ENCODE measurements at places on chromosomes 12 and 14.

GRCh38 chr12:94434171-94434570 is 25.5 kb downstream of the CEP83 start:
- no peak for DNase-seq

GRCh38 chr12:109847142-109847735 is 14.0 kb upstream of the TRPV4 start:
- DNase-seq = no peak

DNA sequence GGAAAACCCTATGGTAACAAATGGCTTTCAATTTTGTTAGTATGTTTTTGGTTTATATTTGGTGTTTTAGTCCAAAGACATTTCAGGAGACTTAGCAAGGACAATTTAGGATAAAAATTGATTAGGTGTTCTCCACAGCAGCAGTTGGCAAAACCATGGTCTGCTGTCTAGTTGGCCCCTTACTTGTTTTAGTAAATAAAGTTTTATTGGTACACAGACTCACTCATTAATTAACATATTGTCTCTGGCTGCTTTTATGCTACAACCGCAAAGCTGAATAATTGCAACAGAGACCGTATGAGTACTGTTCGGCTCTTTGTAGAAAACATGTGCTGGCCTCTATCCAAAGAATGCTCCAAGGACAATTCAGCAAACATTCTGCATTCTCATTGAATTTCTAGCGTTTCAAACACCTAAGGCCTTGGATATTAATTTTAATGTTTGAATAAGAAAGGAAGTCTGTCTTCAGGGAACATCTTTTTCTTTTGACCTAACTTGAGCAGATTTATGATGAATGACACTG is 77.7 kb downstream of the CCDC92 start:
- no peak for DNase-seq

DNA sequence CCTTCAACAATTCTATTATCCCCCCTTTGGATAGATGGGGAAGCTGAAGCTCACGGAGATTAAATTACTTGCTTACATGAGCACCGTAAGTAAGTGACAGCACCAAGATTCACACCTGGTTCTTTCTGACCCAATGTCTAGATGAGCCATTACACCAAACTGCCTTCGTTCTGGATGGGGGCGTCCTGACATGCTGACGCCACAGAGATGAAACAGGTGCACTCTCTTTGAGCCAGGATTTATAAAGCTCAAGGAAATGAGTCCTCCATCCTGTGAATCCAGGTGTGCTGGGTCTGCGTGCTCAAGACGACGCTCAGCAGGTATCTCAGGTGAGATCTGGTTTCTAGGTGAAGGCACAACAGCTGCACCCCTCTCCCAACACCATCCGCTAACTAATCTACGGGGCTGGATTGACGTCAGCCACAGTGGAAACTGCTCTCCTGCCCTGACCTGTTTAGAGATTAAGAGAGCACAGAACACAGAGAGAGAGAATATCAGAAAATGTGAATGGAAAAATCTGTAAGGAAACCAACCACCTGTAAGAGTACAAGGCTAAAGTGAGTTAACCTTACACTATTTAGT is 61.6 kb downstream of the KSR2 start:
- no peak for DNase-seq

GRCh38 chr12:87311206-87311605 is 718.0 kb downstream of the C12orf50 start:
- no peak for DNase-seq

DNA sequence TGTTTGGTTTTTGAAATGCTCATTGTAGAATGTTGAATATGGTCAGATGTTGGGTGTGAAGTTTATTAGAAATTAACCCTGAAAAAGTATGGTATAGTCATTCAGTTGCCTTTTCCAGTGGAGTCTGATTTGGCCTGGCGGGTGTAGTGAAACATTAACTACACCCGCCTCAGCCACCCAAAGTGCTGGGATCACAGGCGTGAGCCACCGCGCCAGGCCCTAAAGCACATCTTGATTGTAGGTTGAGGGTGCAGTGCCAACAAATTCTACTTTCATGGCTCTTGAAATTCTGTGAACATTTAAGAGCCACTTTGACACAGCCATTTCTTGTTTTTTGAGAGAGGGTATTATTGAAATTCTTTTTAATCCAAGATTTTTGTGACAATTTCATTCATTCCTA is 624.9 kb downstream of the DIO2 start:
- no peak for DNase-seq

DNA sequence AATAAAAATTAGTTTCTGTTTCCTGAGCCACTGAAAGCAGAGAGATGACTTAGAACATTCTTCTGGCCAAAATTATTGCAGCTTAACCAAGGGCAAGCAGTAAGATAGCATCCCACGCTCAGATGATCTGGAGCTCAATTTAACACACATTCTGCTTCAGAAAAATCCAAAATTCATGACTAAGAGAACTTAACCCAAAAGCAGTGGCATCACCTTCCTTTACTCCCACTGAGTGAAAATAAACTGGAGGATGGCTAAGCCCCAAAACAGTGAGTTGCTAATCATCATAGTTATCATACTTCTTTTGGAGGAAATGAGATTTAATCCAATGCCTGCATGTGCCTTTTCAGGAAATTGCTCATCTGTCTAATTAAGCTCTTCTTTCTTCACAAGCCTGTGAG is 195.4 kb downstream of the DUSP6 start:
- DNase-seq = no peak

DNA sequence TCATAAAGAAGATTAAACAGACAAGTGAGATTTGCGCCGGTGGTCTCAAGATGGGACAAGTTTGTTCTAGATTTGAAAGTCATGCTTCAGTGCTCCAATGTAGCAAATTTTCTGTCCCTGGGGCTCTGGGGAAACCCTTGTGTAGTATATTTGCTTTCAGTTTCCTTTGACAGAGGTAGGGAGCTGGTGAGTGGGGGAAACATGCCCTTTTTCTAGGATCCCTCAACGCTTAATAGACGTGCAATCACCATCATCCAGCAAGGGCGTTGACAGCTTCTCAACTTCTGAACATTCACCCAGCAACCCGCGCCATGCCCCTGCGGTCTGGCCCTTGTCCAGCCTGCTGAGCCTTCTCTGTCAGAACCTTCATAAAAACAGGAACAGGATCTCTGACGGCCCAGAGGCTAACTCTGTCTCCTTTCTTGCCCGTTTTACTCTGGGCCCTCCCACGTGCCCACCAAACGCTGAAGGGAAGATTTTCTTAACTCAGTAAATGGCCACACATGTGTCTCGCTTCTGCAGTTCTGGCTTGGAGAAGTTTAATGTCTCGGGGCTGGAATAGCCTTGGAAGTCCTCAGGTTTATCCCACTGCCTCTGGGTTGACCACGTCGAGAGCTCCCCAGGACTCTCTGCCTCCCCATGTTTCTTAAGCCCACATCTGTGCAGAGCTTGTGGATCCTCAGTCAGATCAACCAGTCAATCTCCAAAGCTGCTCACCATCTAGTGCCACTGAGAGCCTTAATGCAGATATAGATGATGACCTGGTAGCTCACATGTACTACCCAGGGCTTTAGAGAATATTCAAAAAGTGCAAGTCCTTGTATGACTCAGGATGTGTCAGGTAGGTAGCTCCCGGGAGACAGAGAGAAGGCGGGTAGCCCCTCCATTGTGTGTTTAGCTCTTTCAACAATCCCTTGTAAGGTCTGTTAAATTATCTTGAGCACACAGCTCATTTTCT is 58.1 kb upstream of the CCND2 start:
- peak; percentile 96 for DNase-seq

GRCh38 chr12:2097617-2098016 is 44.8 kb downstream of the CACNA1C start:
- DNase-seq = no peak

GRCh38 chr14:71214241-71214640 is 307.0 kb downstream of the PCNX1 start:
- DNase-seq = no peak

- DNase-seq = no peak
These were observed 68.0 kb downstream of the PTPRR start for GRCh38 chr12:70852416-70853150.

- DNase-seq = no peak
These were observed 303 bp downstream of the PUS7L start for GRCh38 chr12:43758247-43758727.

- DNase-seq = no peak
These were observed 16.5 kb downstream of the CCER1 start for GRCh38 chr12:90938451-90938850.

DNA sequence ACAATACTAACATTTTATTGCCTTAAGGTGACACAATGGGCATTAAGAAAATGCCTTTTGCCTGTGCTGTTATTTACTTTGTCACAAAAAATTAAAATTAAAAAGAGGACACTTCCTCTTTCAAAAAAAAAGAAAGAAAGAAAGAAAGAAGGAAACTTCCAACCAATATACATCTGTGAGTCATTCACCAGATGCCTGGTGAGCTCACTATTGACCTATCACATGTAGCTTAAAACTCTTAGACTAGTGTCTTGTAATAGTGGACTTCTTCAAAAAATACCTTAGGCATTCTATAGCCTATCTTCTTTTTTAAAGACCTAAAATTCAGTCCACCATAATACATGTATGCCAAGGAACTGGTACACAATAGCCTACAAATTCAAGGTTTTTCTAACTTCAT is 4.9 kb upstream of the SOX5 start:
- DNase-seq = no peak

GRCh38 chr12:5348491-5348890 is 83.4 kb upstream of the NTF3 start:
- no peak for DNase-seq

- peak; percentile 60 for DNase-seq
These were observed at the start of gene HDAC7 for GRCh38 chr12:47819896-47820630. Gene HDAC7, minus strand, starts transcription at chr12:47819903. Its CDS starts 118 bp downstream, at chr12:47819785.

GRCh38 chr12:2244013-2244861 is 191.4 kb downstream of the CACNA1C start:
- DNase-seq = no peak

DNA sequence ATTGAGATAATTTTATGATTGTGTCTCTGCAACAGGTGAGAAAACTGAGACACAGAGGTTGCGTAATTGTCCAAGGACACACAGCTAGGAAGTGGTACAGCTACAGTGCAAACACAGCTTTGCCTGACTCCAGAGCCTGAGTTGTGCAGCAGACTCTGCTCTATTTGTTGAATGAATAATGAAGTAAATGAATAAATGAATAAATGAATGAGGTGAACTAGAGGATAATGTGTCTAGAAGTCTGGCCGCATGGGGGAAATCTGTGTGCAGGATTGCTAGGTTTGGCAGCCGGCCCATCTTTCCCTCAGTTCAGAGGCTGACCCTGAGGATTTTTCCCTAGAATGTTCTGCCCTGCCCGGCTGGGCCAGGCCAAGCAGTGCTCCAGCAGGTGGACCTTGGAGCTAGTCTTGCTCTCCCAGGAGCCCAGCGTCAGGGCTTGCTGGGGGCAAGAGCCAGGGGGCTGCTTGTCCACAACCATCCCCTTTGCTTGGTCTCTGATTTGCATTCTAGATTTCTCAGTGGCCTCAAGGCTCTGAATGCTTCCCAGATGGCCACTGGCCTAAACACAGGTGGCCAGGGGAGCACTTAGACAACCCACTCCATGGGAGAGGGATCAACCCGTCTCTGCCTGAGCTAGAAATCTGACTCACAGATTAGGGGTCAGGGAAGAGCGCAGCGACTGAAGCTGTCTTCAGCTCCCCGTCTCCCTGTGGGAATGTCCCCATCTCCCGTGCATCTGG is 225.2 kb downstream of the C12orf75 start:
- no peak for DNase-seq

DNA sequence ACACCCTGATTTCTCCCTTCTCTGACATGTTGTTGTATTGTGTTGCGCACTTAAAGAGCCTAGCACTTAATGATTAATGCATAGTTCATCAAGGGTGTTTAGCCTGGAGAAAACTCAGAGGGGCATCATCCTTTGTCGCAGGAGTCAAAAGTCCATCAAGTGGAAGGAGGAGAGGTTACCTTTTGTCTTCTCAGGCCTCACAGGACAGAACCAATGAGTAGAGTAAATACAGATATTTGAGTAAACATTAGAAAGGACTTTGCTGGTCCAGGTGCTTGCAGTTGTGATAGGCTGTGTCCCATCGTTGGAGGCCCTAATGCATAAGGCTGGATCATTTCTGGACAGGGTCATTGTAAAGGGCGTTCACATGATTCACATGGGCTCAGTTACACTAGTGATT is 430.9 kb downstream of the PCNX1 start:
- no peak for DNase-seq

DNA sequence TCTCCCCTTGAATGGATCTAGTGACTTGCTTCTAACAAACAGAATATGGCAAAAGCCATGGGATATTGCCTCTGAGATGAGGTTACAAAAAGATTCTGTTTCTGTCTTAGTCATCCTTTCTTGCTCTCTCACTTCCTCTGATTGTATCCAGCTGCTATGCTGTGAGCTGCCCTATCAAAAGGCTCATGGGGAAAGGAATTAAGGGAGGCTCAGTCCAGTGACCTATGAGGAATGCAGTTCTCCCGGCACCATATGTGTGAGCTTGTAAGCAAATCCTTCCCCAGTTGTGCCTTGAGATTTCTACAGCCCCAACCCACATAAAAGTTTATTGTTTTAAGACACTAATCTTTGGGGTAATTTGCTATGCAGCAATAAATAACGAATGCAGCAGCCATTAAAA is 183.1 kb downstream of the KLHL28 start:
- DNase-seq = no peak

DNA sequence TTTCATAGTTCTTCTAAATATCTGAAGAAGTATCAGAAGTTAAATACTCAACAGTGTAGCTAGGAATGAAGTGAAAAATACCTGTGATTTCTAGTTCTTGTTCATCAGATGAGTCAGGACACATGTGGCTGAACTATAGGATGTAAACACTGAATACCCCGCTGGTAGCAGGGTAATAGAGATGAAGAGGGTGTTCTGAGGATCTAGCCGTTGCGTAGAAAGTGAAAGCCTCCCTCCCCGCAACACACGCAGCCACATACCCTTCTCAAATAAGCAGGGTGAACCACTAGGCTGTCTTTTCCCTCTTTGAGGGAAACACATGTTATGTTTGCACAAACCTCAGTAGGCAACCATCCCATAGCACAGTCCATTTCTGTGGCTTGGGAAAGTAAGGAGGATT is 16.4 kb upstream of the RNASE12 start:
- DNase-seq = no peak

GRCh38 chr12:112288638-112289037 is 93.6 kb downstream of the HECTD4 start:
- DNase-seq = no peak

GRCh38 chr14:101228949-101229541 is 325.5 kb upstream of the RTL1 start:
- DNase-seq = no peak

GRCh38 chr14:33560718-33561431 is 390.0 kb downstream of the EGLN3 start:
- DNase-seq = no peak

DNA sequence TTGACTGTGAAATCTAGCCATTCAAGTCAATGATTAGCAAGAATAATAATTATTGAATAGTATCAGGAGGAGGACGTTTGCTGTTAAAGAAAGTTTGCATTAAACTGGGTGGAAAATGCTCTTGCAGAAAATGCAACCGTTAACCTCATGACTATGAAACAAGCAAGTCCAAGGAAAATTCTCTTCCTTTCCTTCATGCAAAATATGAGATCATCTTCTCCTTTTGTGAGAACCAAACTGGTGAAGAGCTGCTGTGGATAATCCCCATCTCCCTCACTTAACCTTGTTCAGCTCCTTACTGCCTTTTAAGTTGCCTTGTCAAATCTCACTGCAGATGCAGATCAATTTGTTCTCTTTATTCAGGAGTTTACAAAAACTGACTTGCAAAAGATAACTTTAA is 142.5 kb downstream of the BCAT1 start:
- DNase-seq = no peak

All from bone marrow (tissue), 2 donors.